ENCODE measurements at places on chromosomes 13 and 19. TPM values are rescaled to one million over a fixed set of nuclear protein-coding genes. Genes with fewer than 3 reads are reported as not detected.

DNA sequence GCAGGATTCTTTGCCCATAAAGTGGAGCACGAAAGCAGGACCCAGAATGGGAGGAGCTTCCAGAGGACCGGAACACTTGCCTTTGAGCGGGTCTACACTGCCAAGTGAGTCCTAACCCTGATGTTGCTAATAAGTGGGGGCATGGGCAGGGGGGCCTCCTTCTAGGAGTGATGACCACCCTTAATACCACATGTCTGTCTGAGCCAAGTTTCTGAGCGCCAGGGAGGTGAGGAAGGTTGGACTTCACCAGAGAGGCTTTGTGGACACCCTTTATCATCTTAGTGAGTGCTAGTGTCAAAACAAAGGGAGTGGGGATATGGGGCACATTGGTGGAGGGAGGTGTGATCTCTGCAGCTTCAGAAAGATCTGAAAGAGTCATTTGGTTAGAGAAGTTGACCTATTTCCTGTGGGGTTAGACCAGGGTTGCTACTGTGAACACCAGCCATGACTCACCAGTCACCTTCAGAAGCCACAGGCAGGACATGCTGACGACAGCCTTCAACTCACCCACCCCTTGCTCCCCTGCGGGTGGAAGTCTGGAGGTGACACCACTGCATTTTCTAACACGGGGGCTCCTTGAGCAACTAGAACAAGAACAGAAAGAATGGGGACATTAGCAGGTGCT is 8.8 kb downstream of the ALOX5AP start:
- DNase-seq, result no peak

DNA sequence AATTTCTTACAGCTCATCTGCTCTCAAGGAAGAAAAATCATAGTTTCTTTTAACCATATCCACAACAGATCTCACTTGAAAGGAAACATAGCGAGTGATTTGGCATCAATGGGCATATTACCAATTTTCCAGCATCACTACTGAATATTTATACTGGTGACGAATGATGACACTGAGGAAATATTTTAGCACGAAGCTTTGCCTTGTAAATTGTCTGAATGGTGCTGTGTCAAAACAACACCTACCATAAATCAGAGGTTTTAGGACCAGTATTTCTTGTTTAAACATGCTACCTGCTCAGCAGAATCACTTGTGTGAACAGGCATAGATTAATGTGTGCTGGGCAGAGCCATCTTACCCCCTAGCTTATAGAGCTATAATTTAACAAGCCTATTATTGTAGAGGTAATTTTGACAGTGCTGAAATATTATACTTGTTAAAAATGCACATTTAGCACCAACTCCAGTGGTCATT is 146.8 kb downstream of the ABCC4 start:
- DNase-seq, result no peak

- DNase-seq, result no peak
These were observed 141.6 kb downstream of the TM9SF2 start for GRCh38 chr13:99642841-99643240.

- no peak for DNase-seq
These were observed at the start of gene EFNA2 for GRCh38 chr19:1285737-1286360. EFNA2 (plus strand) TSS chr19:1285873; CDS start chr19:1286169, 296 bp downstream.

The CGB8 gene
- total RNA-seq, result 0.46 TPM
